Heart left ventricle (tissue), 16 donors: ENCODE measurements at places on chromosomes 11 and 22.

GRCh38 chr11:1844221-1845094, 5.7 kb downstream of the TNNI2 start:
- no peak for DNase-seq

GRCh38 chr11:20536784-20537183, 62.6 kb upstream of the SLC6A5 start:
- DNase-seq = no peak

DNA sequence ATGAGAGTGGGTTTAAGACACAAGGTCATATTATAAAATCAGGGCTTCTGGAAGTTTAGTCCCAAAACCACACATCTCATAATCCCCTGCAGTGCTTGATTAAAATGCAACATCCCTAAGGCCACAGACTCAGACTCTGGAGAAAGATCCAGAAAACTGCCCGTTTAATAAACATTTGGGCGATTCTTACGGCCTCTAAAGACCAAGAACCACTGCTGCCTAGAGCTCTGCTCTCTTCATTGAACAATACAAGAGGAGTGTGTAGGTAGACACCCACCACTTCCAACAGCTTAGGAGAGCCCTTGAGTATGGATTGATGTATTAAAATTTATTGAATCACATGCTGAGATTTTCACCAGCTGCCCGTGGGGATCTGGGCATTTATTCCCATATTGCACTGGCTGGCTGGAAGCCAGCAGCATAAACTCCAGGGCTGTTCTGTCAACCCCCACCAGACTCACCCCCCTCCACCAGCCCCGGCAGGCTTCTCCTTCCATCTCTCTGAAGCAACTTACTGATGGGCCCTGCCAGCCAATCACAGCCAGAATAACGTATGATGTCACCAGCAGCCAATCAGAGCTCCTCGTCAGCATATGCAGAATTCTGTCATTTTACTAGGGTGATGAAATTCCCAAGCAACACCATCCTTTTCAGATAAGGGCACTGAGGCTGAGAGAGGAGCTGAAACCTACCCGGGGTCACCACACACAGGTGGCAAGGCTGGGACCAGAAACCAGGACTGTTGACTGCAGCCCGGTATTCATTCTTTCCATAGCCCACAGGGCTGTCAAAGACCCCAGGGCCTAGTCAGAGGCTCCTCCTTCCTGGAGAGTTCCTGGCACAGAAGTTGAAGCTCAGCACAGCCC, 749 bp upstream of the BEST1 start:
- peak; percentile 85 for DNase-seq

DNA sequence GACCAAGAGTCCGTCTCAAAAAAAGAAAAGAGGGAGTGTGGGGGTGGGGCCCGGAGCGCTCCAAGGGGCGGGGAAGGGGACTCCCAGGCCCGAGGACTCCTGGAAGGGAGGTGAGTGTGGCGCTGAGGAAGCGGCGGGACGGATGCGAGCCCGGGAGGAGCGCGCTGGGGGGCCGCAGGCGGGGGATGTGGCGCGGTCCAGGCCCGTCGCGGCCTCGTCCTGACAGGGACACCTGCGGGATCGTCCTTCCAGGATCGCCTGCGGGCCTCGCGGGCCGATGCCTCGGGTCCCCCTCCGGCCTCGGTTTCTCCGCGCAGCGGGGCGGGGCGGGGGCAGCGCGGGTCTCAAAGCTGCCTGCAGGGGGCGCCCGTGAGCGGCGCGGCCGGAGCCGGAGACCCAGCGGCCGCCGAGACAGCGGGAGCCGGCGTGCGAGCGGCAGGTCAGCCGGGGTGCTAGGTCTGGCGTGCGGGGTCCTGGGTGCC, 3.8 kb upstream of the ADORA2A start:
- DNase-seq = peak; percentile 70

GRCh38 chr11:123111465-123111864, 49.5 kb upstream of the HSPA8 start:
- DNase-seq = no peak

GRCh38 chr22:26169315-26170111, at the start of gene SEZ6L:
Gene SEZ6L (plus strand): TSS chr22:26169462. CDS start chr22:26169670, 208 bp downstream.
- DNase-seq = peak; percentile 28

DNA sequence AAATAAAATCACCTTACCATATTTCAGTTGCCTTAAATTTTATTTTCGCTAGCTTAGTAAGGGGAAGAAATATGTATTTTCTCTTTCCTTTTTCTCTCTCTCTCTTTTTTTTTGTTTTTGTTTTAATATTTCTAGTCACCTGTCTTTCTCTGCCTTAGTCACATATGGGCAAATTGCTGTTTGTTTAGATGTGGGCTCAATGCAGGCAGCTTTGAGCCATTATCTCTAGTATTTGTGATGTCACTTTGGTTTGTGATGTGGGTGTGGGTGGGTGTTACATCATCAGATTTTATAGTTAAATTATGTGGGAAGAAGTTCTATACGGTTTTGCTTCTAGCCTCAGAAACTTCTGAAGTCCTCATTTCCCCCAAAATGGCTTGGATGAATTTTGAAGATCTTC, at the start of gene C22orf31:
Gene C22orf31 (minus strand): TSS at position 59 of the 400 bp plus-strand sequence. CDS start 39 bp downstream, at position 20.
- DNase-seq = no peak

GRCh38 chr11:76167590-76167989, 38.7 kb downstream of the WNT11 start:
- DNase-seq = no peak

GRCh38 chr22:42134100-42135020, 3.8 kb upstream of the CYP2D6 start:
- no peak for DNase-seq

GRCh38 chr22:29093501-29094300, 20.9 kb downstream of the KREMEN1 start:
- DNase-seq = no peak

DNA sequence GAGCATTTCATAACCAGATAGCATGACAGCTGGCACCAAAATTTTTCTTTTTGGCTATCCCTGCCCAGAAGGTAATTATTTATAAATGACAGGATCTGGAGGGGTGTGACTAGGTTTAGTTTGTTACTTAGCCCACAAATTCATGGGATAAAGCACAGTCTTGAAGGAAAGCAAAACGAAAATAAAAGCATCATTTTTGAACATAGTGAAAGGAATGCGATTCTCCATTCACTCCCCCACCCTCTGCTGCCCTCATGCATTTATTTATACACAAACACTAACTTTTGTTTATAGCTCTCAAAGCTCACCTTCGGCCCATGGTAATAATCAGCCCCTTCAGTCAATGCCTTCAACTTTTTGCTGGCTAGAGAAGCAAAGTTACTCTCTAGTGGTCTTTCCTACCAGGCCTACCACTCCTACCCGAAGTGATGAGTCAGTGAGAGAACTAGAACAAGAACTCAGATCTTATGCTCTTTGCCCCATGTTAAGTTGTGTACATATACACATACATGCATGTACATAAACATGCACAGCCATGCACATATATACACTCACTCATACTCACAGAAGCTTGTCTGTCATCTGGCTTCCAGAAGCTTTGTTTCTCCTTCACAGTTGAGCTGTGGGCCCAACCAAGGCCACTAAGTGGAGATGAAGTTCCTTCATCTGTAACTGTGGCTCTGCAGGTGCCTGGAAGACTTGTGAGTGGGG, 22.6 kb downstream of the CALCA start:
- DNase-seq = no peak
